ENCODE measurements at places on chromosomes 12 and 14. TPM values are rescaled to one million over a fixed set of nuclear protein-coding genes. Genes with fewer than 3 reads are reported as not detected.

DNA sequence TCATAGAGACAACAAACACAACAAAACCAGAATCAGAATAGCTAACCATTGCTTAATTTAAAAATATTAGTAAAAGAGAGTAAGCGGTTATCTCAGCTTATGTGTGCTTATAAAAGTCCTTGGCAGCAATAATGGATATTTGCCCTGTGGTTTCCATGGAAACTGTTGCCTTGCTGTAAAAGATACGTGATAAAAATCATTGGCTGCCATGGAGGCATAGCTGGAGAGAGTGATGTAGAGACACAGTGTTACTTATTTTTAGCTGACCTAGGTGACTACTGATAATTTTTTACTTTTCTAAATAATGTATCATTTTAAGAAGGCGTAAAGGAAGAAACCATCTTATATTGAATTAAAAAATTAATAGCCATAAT lies 92.9 kb downstream of the ERC1 start:
- peak; percentile 44 for DNase-seq

GRCh38 chr12:49888461-49889151 lies 15.1 kb downstream of the FAIM2 start:
- no peak for DNase-seq

DNA sequence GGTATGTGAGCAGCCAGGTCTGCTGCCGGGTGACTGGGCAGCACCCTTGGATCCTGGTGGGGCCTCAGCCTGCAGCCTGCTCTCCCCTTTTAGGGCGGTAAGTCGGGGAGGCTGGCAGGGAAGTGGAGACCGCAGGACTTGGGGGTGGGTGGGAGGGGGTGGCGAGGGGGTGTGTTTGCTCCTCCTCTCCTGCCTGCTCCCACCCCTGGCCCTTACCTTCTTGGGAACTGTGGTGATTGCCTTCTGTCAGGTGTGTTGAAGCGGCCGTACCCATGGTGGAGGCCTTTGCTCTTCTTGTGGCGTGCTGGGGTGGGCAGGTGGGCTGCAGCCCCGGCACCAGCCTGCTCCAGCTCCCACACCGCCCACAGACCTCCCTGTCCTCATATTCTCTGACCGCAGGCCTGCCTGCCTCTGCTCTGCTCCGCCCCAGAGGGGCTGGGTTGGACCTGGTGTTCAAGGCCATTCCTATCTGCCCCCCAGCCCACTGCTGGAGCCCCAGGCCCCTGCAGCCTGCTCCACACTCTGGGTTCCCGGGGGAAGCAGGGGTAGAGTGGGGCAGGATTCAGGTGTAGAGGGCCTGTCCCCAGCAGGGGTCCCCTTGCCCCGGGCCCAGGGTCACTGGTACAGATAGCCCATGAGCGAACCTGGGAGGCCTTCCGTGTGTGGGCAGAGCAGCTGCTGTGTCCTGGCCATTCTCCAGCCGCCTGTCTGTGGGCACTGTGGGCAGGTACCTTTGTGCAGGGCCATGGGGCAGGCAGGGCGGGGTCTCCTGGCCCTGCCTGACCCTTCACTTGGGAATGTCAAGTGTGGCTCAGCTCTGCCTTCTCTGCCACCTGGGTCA lies 5.2 kb downstream of the TEDC1 start:
- no peak for DNase-seq

Gene LRP1-AS
- polyA plus RNA-seq = not detected

GRCh38 chr12:13203034-13203922 lies 6.8 kb downstream of the EMP1 start:
- no peak for DNase-seq

Gene PRR13
- 71.4 TPM for polyA plus RNA-seq

GRCh38 chr14:24706351-24706750 lies 72.4 kb upstream of the GZMB start:
- no peak for DNase-seq

DNA sequence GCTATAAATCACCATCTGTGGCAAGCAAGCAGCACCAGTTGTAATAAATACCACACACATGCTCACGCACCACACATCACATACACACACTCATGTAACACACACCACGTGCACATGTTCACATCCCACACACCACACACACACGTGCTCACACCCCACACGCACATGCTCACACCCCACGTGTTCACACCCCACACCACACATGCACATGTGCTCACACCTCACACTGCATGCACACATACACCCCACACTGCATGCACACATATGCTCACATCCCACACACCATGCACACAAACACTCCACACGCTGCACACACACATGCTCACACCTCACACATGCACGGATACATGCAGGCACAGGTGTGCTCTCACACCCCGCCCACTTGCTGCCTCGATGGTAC lies 22.9 kb upstream of the ANKLE2 start:
- no peak for DNase-seq

DNA sequence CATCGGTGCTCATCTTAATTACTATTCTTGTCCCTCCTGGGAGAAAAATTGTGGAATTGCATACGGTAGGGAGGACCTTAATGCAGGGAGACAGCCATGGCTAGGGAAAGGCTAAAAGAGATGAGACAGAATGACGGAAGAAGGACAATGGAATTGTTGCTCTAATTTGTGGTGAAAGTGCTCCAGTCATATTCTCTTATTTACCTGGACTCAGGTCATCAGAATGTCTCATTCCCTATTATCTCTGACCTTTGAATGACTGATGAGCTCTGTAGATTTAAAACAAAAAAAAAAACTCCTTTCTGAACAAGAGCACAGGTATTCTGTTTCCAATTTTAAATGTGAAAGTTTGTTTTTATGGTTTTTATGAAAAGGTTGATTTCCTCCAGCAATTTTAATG lies 8.6 kb upstream of the EPS8 start:
- no peak for DNase-seq

- DNase-seq = no peak
Observed at GRCh38 chr12:26340649-26341048, 145.3 kb downstream of the SSPN start.

GRCh38 chr14:91834571-91834970 lies 32.8 kb downstream of the TC2N start:
- no peak for DNase-seq

Gene ESR2
- 0.06 TPM for polyA plus RNA-seq

Gene IFNG-AS1
- polyA plus RNA-seq = not detected

DNA sequence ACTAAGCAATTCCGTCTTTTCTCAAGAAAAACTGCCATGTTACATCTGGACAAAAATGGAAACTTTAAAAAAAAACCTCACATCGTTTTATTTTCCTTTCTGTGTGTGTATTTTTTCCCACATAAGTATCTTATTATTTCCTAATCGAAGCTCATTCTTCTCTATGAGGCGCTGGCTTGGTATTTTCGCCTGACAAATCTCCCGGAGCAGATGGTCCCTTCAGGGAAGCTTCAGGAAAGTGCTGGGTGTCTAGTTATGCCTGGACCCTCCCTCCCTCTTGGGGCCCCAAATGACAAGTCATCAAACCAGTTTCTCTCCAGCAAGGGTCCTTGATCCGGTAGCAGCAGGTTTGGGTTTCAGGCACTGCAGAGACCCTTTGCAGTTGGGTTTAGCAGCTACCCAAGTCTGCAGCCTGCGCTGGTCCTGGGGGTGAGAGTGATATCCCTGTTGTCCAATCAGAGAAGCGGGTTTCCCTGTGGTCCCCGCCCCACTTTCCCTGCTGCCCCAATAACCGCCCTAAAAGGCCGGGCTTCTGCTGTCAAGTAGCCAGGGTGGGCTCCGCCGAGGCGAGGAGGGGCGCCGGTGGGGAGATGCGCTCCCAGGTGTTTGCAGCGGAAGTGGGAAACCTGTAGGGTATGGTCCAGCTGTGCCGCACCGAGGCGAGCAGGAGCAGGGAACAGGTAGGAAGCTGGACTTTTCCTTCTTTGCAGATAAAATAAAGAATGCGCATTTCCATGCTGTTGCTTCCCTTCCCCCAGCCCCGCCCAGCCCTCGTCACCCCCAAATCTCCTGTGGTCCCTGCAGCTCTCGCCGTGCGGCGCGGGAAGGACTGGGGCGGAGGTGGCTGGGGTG lies at the start of gene CNTN1:
Gene CNTN1 (plus strand): TSS at position 527 of the 852 bp plus-strand sequence.
- DNase-seq = no peak

DNA sequence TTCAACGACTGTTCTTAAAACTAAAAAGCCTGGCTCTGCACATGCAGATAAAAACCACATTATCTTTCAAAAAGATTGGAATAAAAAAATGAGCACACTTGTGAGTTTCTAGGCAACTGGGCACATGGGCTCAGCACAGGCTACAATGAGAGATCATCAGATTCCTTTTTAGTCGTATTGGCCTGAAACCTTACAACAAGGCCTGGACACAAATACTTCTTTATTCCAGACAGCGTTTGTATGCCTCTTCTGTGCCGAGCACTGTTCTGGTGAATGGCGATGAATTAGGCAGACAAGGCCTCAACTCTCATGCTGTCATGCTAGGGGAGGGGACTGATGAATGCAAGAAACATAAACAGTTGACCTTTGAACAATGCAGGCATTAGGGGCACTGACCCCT lies 463.0 kb downstream of the AACS start:
- no peak for DNase-seq

Measured in AG04450 (cell line).